ENCODE measurements at places on chromosomes 7 and 10.
A peak's percentile ranks its signal among the peaks of the same experiment; 100 is the strongest.

DNA sequence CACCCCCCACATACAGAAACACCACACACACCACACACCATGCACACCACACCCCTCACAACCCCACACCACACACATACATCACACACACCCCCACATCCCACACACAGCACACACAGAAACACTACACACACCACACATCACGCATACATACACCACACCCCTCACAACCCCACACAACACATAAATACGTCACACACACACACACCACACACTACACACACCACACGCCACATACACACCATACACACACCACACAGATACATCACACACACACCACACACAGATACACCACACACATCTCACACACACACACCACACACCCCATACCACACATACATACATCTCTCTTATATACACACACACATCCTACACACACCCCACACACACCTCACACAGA lies 126.2 kb downstream of the ANLN start:
- no peak for DNase-seq

DNA sequence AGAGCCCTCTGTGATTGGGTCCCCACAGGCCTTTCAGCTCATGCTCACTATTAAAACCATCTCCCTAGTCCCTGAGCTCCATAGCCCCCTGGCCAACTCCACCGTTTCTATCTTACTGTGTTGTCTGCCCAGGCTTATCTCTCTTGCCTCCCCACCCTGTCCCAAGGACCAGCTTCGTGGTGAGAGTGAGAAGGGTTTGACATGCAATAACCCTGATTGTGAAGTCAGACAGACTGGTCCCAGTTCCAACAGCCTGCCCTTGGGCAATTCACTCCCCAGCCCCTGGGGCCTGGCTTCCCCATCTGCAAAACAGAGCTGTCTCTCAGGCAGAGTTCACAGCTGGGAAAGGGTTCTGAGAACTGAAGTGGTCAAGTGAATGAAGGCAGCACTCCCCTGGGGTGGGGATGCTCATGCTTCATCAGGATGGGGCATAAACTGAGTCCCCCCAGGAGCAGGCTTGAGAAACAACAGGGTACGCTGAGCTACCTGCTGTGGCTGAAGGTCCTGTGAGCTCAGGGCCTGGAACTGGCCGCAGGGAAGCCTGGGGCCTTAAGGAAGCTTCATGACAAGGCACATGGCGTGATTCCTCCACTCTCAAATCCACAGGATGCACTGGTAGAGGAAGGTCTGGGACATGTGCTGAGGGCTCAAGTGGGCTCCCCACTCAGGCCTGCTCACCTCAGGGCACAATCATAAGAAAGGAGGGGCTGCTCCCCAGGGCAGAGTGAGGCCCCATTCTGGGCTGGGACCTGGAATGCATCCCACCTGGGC lies 1.8 kb upstream of the PPIF start:
- DNase-seq = peak; percentile 72

- DNase-seq = no peak
Measured at GRCh38 chr7:17391366-17391765, 92.9 kb downstream of the AHR start.

DNA sequence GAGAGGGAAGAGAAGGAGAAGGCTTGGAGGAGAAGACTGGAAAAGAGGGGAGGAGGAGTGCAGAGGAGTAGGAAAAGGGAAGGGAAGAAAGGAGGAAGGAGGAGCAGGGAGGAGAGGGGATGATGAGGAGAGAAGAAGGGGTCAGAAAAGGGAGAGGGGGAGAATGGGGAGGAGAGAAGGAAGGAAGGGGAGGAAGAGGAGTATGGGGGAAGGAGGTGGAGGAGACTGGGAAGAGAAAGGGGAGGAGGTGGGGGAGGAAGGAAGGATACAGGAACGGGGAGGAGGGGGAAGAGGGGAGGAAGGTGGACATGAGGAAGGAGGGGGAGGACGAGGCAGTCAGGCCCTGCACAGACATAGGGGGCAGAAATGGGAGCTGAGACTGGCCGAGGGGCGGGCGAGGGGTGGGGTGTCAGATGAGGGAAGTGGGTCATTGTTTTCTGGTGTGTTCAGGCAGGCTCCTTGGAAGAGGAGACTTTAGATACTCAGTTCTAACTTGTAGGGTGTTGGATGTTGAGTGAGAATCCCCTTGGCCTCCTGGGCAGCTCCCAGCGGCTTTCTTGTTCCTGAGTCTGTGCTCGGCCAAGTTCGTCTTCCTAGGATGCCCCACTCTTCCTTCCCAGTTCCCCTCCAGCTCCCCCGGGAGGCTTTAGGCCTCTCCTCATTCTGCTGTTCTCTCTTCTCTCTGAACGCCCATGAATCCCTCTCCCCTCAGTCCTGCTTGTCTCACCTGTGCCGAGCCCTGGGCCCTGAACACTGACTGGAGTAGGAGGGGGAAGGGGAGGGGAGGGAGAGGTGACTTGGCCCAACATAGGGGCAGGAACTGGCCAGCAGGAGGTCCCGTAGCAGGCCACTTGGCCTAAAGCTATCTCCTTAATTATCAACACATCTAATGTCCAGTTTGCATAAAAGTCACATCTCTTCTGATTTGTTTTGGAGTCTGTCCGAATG lies 12.8 kb upstream of the CRHR2 start:
- no peak for DNase-seq

DNA sequence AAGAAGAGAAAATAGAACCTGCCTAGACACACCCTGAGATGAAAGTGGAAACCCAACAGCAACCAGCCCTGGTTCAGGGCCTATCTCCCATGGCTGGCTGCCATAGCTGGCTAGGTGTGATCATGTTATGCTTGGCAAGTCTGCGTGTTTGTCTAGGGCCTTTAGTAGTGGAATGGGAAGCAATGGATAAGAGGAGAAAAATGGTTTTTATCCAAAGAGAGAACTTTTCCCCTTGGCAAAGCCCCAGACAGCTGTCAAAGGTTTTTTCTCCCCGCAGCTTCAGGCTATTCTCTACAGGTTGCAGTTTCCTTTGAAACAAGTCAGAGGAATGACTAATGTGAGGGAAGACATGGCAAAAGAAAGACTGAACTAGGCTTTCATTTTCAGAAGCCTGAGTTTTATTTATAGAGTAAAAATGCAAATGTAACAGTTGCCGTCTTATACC lies 161.5 kb downstream of the SEMA3D start:
- no peak for DNase-seq

DNA sequence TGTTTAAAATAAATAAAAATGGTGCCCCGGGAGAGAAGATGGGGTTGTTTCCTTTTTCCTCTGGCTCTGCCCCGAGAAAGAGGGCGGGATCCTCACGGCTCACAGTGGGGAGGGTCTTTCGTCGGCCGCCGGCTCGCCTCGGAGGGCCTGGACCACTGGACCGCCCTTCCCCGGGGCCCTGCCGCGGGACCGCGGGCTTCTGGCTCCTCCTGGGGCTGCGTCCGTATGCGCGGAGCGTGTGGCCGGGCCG lies 3.5 kb upstream of the IGF2BP3 start:
- no peak for DNase-seq

- no peak for DNase-seq
Measured at GRCh38 chr10:71429304-71429703, 32.6 kb downstream of the CDH23 start.

- peak; percentile 64 for DNase-seq
Measured at GRCh38 chr10:113397047-113397446, 155.8 kb upstream of the HABP2 start.

- no peak for DNase-seq
Measured at GRCh38 chr10:32887481-32887880, 70.5 kb downstream of the ITGB1 start.

- DNase-seq = no peak
Measured at GRCh38 chr10:102196893-102197292, 29.2 kb upstream of the ELOVL3 start.

- no peak for DNase-seq
Measured at GRCh38 chr7:120684463-120684862, 173.5 kb downstream of the TSPAN12 start.

DNA sequence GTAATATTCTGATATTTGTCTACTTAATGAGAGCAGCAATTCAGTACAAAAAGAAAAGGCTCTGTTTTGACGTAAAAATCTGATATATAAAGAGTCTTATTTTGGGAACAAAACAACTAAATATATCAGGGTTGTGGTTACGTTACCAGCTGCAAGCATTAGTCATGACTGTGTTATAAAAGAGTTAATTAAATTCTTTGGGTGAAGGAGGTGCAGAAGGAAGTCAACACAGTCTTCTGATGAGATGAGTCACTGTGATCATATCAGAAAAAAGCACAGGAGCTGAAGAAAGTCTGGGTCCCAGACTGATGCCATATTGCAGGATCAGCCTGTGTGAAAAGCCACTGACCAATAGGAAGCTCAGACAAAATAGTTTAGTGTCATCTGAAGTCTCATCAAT lies 234.3 kb upstream of the TEX47 start:
- DNase-seq = peak; percentile 1

GRCh38 chr7:116354546-116355423 lies 144.4 kb downstream of the TES start:
- no peak for DNase-seq

DNA sequence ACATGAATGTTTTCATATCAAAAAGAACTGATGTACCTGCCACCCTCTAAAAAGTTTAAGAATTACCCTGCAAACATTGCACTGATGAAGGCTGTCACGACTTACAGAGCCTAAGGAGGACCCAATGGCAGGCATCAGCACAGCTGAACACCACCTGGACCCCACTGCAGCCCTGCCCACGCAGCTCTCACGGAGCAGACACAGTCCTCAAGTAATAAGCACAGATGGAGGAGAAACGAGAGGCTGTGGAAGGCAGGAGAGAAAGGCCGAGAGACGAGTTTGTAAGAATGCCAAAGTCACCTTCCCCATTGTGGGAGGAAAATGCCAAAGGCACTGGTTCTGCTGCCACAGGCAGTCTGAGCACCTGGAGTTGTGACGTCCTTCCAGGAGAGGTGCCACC lies 135.0 kb downstream of the DLG5 start:
- no peak for DNase-seq

GRCh38 chr10:78504181-78504580 lies 470.5 kb downstream of the RPS24 start:
- DNase-seq = no peak

- no peak for DNase-seq
Measured at GRCh38 chr7:71254751-71255150, 122.8 kb downstream of the GALNT17 start.

- DNase-seq = no peak
Measured at GRCh38 chr7:142876236-142876960, 9.1 kb downstream of the TRPV6 start.

- DNase-seq = no peak
Measured at GRCh38 chr7:89474456-89474855, 678.9 kb upstream of the TEX47 start.

DNA sequence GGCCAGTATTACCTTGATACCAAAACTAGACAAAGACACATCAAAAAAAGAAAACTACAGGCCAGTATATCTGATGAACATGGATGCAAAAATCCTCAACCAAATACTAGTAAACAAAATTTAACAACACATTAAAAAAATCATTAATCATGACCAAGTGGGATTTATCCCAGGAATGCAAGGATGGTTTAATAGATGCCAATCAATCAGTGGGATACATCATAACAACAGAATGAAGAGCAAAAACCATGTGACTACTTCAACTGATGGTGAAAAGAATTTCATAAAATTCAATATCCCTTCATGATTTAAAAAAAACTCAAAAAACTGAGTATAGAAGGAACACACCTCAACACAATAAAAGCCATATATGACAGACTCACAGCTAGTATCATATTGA lies 25.2 kb upstream of the UBN2 start:
- no peak for DNase-seq

DNA sequence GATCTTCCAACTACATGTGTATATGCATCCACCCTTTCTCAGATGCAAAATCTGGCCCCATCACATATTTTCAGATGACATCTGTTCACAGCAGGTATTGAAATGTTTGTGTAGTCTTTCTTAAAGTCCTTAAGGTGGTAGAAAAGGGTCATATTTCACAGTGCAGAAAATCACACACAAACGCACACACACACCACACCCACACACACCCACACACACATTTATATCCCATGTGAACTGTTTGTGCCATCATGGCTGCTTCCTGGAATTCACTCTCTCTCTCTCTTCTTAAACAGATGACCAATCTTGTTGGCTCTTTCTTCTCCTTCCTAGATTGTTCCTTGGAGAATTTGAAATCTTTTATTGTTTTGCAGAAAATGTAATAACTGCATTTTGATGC lies 663.0 kb upstream of the GRM3 start:
- no peak for DNase-seq

GRCh38 chr10:59606551-59606961 lies 103.1 kb downstream of the SLC16A9 start:
- DNase-seq = no peak

DNA sequence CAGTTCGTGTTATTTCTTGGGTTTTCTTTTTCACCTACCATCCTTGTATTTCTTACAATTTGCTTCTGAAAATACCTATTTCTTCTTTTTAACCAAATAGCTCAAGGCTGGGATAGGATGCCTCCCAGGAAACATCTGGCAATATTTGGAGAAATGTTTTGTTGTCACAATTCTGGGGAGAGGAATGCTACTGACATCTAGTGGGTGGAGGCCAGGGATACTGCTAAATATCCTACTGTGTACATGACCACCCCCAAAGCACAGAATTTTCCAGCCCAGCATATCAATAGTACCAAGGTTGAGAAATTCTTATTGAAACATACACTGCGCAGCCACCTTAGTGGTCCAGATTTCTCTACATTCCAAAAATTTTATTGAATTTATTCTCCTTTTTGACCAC lies 55.5 kb downstream of the CNTNAP2 start:
- no peak for DNase-seq

GRCh38 chr10:117178190-117178589 lies 19.1 kb upstream of the KCNK18 start:
- no peak for DNase-seq

DNA sequence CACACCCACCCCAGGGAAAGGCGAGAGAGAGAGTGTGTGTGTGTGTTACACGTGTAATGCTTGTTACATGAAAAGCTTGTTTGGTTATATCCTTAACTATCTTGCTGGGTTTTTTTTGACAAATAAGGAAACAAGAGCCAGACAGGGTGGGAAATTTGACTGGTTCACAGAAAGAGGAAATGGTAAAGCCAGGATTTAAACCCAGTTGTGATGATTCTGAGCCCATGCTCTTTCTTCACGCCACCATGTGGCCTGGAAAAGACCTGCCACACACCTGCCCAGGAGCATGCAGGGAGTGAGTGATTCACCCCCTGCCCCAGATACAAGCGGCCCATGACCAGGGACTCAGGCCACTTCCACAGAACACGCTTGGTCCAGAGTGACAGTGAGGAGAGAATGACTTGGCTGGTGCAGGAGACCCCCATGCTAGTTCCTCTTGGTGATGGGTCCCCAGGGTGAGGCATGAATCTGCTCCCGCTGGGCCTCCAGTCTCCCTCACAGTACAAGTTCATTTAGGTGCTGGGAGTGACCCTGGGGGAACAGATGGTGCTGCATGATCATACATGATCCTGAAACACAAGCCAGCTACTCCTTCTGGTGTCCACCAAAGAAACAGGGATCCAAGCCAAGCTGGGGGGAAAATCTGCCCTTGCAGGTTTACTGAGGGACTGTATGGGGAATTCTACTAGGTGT lies 21.0 kb upstream of the EIF5AL1 start:
- DNase-seq = peak; percentile 57

GRCh38 chr7:81415181-81415580 lies 354.7 kb downstream of the HGF start:
- no peak for DNase-seq
